ENCODE measurements at places on chromosomes 5 and 9.

DNA sequence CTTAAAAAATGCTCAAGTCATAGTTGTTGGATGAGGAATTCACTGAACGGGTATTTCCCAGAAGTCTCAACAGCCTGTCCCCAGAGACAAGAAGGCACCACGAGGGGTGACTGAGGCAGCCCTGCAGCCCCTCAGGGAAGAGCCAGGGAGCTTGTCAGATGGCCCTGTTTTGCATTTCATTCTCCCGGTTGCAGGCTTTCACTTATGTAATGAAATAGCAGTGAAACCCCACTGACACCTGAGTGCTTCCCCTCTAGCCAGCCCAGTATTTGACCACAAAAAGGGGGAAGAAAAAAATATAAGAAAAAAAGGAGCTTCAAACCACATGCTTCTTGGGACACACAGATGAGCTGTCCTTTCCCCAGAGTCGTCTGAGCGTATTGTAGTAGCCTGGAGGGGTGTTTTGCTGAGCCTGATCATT, 75.3 kb upstream of the IL12B start:
- DNase-seq = no peak

DNA sequence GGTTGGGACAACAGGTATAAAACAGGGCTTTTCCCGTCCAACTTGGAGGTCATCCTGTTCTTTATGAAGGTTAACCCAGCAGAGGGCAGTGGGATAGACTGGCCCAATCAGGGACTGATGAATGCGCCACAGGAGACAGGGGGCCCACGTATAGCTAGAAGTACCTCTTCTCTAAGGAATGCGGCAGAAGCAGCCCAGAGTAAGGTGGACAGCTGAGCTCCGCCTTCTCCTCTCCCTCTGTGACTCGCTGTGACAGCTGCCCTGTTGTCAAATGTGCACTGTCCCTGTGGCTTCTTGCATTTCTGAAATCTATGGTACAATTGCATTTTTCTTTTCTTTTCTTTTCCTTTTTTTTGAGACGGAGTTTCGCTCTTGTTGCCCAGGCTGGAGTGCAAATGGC, 306.6 kb downstream of the FBXL7 start:
- DNase-seq = no peak

DNA sequence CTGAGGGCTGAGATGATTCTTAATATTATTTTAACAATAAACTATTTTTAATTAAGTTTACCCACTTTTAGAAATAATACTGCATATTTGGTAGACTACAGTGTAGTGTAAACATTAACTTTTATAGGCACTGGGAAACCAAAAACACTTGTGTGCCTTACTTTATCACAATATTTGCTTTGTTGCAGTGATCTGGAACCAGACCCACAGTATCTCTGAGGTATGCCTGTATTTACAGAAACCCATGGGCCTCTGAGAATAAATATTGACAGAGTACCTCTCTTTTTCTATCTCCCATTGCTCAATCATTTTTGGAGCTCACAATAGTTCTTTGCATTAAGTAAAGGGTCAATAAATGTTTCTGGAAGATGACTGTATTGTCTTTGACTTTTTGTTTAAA, 73.3 kb downstream of the SLCO4C1 start:
- no peak for DNase-seq

DNA sequence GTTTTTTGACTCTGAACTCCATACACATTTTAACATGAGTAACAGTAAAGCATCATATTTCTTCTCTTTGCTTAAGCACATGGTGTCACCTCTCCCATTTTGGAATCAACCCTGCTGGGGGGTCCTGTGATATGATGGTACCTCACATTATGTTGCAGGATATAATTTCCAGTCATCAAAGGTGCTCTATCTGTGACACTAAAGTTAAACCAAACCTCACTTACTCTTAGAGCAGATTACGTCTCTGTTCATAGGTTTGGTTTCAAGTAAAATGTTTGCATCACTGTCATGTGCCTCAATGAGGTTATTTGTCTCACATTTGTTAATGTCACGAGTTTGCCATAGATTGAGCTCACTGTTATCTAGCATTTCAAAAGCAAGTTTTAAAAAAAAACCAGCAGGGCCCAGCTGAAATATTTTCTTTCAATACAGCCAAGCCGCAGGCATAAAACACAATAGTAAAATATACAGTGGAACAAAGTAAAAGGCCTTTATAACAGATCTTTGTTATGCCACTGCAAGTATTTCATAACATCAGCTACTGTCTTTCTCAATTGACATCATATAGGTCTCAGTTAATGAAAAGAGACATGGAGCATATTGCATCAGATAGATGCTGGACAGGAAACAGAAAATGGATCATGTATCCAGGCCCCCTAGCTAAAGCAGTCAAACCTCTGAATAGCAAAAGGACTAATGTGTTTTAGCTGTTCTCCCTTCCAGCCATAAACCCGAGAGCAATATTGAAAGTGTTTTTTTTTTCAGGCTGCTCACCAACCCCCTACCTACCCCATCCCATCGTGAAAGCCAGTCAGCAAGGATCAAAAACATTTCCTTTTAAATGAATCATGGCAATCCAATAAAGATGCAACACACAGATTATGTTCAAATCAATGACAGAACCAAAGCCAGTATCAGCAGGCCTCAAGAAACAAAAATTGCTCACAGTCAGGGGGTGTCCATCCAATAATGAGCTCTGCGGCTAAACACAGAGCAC, 182.1 kb upstream of the ITGA1 start:
- no peak for DNase-seq
